T-helper 17 cell (primary cell): ENCODE measurements at places on chromosomes 3 and 15.

DNA sequence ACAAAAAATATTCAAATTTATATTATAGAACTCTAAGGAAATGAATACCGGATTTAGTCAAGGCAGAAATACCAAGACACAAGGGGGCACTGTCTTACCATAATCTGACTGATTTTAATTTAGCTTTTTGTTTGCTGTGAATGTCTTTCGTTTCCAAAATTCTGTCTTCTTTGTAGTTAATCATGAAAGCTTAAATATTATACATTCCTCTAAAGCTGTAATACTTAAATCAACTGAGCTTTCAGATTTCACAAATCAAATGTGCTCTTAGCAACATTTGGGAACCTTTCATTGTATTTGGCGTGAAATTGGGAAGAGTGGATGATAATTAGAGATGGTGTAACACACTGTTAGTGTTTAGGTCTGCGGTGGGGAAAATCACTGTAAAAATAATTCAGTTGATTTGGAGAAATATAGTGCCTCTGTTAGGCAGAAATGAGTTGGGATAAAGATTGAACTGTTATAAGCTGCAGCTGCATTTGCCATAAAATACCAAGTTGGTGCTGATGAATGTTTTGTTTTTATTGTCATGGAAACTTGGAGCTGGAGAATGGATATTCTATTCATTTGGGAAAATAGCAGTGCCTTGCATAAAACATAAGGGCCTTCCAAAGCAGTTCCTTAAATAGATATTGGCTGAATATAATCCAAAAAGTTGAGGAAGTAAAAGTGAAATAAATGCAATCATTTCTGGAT is 228.2 kb downstream of the TCF12 start:
- DNase-seq: no peak

DNA sequence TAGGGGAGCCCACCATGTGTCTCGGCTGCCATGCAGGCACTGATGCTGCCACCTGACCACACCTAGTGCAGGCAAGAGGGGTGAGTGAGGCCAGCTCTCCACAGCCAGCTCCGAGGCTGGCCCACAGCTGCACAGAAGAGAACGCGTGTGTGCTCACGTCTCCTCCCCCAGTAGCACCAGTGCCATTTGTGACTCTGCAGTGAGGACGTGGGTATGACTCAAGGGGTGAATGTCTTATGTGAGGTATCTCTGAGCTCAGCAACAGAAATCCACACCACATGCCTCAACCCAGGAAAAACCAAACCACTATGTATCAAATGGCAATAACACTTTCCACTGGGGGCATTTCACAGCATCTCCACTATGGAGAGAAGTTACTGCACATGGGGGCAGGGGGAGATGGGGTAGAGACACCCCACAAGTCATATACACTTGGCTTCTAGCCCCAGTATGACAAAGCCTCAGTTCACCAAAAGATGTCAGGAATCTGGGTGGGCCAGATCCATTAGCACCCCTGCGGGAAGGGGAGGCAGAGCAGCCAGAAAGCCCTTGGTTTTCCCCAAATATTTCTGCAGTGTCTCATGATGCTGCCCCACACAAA is 87.6 kb downstream of the LRIG1 start:
- no peak for DNase-seq

- no peak for DNase-seq
These were observed 203.1 kb downstream of the KCNAB1 start for GRCh38 chr3:156323466-156323865.

- no peak for DNase-seq
These were observed 46.7 kb upstream of the CCDC50 start for GRCh38 chr3:191282251-191283185.

GRCh38 chr3:94150113-94150512 is 87.3 kb downstream of the NSUN3 start:
- no peak for DNase-seq

GRCh38 chr3:86890741-86891396 is 100.1 kb downstream of the VGLL3 start:
- no peak for DNase-seq

DNA sequence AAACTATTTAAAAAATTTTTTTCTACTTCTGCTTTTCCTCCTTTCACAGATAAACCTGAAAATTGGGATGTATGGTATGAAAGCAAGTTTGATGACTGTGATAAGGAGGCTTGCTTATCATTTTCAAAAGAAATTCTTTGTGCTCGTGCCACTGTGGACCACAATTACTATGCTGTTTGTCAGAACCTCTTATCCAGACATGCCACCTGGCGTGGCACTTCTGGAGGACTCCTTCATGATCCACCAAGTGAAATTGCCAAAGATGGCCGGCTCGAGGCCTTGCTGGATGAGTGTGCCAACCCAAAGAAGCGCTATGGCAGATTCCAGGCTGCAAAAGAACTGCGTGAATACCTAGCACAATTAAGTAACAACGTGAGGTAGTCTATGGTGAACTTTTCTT is 17.8 kb downstream of the DIPK2A start:
- no peak for DNase-seq

DNA sequence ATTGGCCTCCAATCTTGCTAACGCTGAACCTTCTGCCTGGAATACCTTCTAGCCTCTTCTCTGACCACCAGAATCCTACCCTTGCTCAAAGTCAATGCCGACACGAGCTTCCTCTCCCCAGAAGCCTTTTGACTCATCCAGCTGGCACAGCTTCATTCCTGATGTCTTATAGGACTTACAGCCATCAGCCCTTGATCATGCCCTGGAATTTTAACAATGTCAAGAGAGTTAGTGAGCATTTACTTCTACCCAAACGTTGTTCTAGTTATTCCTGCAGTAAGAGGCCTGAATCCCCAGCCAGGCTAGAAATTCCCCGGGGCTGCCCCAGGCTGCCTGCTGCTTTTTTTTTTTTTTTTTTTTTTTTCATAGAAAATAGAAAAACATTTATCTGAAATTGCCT is 3.9 kb downstream of the CYP1A2 start:
- no peak for DNase-seq

DNA sequence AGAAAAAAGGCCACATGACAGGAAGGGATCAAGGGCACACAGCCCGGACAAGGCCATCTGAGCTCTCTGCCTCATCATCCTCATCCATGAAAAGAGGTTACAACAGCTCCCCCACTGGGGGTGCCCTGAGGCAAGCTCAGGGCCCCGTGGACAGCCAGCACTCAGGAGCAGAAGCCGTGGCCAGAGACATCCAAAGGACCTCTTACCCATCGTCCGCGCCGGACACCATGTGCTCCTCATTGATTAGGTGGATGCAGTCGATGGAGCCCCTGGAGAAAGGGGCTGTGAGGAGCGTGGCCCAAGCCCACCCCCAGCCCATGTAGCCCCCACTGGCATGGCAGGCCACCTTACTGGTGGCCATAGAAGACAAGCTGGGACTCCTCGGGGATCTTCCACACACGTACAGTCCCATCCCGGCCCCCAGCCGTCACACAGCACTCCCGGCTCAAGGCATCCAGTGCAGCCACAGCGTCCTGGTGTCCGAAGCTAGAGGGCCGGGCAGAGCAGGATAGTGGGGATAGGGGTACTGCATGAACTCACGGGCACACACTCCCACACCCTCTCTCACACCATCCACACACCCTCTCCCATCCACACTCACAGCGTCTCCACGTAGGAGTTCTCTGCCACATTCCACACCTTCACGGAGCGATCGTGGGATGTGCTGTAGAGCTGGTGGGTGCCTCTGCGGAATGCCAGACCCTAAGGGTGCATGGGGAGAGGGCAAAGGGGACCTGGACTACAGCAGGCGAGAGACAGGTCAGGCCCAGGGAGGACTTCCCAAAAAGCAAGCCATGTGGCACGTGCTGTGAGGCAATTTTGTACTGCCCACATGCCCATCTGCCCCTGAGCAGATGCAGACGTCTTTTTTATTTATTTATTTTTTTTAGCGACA is 6.5 kb downstream of the RRP9 start:
- no peak for DNase-seq

GRCh38 chr3:126448136-126448892 is 27.4 kb downstream of the ZXDC start:
- no peak for DNase-seq

- no peak for DNase-seq
These were observed 4.3 kb downstream of the RBP1 start for GRCh38 chr3:139534992-139535879.

DNA sequence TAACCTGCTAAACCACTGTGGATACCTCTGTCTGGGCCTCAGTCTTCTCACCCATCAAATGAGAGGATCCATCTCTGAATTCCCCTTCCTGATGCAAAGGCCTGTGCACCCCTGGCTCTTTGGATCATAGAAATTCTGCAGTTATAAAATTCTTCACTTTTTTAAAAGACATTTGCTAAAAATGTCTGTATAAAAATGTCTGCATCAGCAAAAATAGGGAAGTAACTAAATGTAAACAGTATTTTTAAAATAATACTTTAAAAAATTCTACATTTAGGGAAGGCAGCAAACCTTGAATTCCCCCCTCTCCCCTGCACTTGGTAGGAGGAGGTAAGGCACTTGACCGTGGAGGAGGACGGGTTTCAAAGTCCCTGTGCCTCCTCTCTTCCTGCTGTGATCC is 25.6 kb upstream of the TRIM59 start:
- DNase-seq: no peak

DNA sequence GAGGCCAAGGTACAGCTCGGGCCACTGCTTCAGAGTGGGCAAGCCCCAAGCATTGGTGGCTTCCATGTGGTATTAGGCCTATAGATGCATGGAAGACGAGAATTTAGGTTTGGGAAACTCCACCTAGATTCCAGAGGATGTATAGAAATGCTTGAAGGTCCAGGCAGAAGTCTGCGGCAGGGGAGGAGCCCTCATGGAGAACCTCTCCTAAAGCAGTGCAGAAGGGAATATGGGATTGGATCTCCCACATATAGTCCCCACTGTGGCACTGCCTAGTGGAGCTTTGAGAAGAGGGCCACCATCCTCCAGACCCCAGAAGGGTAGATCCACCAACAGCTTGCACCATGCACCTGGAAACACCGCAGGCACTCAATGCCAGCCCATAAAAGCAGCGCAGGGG is 48.1 kb upstream of the XXYLT1 start:
- no peak for DNase-seq

DNA sequence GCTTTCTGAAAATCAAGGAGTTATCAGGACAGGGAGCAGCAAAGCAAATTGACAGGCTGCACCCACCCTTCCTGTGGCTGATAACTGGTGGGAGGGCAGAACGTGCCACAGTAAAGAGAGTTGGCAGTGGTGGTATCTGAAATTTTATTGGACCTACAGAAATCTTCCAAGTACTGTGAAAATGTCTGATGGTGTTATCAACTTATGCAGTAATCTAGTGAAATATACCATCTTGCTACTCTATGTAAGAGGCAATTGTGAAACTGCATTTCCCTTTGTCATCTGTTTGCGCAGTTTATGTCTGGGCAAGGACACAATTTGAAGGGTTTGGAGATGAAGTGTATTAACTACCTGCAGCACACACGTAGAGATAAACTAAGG is 1.5 kb downstream of the PLCL2 start:
- DNase-seq: no peak

DNA sequence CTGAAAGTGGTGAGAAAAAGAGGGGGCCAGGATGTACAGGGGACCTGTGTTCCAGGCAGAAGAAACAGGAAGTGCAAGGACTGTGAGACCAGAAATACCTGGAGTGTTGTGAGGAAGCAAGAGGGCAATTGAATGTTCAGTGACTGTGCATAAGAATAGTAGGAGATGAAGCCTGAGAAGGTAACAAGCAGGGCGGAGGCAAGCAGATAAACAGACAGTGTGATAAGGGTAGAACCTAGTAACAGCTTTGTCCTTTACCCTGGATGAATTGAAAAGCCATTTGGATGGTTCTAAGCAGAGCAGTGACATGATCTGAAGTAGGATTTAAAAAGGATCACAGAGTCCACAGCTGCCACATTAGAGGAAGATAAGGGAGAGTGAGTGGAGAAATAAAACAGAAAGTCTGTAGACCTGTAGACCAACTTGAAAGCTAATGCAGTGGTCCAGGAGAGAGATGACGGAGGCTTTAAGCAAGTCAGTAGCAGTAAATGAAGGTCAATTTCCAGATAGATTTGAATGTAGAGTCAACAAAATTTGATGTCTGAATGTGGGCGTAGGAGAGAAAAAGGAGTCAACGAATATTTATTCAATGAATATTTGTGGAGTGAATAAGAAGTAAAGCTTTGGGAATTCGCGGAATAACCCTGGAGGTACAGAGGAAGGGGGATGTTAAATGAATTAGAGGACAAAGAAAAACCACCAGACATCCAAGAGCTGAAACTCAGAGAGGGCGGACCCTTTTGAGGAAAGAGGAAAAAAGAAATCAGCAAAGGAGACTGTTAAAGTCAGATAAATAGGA is 4.2 kb upstream of the PLOD2 start:
- DNase-seq: no peak

DNA sequence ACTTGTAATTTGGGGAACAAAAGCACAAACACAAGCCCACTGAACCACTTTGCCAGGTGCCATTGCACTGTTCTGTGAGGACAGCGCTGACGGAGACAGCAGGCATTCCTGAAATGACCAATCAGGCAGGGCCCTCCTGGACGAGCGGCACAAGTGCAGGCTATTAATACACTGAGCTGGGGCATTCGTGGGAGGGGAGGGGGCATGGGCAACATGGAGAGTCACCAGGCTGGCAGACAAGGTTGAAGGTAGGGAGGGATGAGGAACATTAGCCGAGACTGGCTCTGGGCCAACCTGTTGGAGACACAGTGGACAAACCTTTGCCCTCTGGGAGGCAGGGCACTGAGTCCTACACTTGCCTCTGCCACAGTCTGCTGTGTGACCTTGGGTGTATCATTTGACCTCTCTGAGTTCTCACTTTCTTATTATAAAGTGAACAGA is 45.6 kb downstream of the NOX5 start:
- DNase-seq: no peak

GRCh38 chr3:194612221-194612620 is 21.0 kb downstream of the TMEM44 start:
- no peak for DNase-seq
